Activated CD8-positive, alpha-beta memory T cell treated with anti-CD3 and anti-CD28 coated beads, Interleukin-2, amount 10 ng/mL, durations not matched to agents 7 days and 5 days (primary cell): ENCODE measurements at places on chromosomes 1 and 21. TPM values are rescaled to one million over a fixed set of nuclear protein-coding genes. Genes with fewer than 3 reads are reported as not detected.

DNA sequence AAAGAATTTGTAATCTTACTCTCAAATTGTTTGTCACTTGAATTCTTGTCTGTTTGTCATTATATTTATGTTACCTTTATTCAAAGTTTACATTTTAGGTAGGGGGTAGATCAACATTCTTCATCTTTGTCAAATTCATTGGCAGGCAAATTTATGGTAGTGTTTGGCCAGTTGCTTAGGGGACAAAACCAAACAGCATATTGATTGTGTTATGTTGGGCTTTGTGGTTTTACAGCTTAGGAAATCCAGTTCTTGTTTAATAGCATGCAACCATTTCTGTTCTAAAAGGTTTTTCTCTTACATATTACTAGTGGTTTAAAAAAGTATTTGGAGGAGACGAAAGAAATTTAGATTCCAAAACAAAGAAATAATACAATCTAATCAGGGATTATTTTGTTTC is 91.4 kb downstream of the HMCN1 start:
- DNase-seq: no peak
- H3K36me3 ChIP-seq: no peaks in the 10 kb centered on the region
- no peak overlapping the region for H3K4me3 ChIP-seq
- no peak overlapping the region for H3K27ac ChIP-seq
- H3K4me1 ChIP-seq: no peaks in the 10 kb centered on the region

GRCh38 chr1:154821083-154821482 is 49.0 kb downstream of the KCNN3 start:
- no peak for DNase-seq
- H3K27ac ChIP-seq: no peak overlapping the region
- peaks cover 4% of the 10 kb centered on the region for H3K27me3 ChIP-seq
- peaks cover 3% of the 10 kb centered on the region for H3K4me1 ChIP-seq

GRCh38 chr1:110107867-110108469 is 4.3 kb upstream of the UBL4B start:
- no peak overlapping the region for H3K4me3 ChIP-seq
- DNase-seq: no peak
- H3K36me3 ChIP-seq: no peaks in the 10 kb centered on the region
- peaks cover 28% of the 10 kb centered on the region for H3K27me3 ChIP-seq
- no peak overlapping the region for H3K27ac ChIP-seq

- no peaks in the 10 kb centered on the region for H3K4me1 ChIP-seq
- H3K4me3 ChIP-seq: no peak within 1 kb of the TSS
- no peak within 1 kb of the TSS for H3K27ac ChIP-seq
- H3K36me3 ChIP-seq: peaks cover 1% of the 10 kb centered on the region
- DNase-seq: peak; percentile 35
These were observed at the start of gene KRTAP10-1 for GRCh38 chr21:44539991-44540666. Gene KRTAP10-1 (minus strand): TSS chr21:44540195. CDS start chr21:44540150, 45 bp downstream.

- H3K27me3 ChIP-seq: no peaks in the 10 kb centered on the region
- H3K36me3 ChIP-seq: no peaks in the 10 kb centered on the region
- H3K4me1 ChIP-seq: peaks cover 6% of the 10 kb centered on the region
- DNase-seq: no peak
- H3K4me3 ChIP-seq: no peak overlapping the region
- no peak overlapping the region for H3K27ac ChIP-seq
These were observed 97.0 kb upstream of the CHODL start for GRCh38 chr21:18147678-18148077.

DNA sequence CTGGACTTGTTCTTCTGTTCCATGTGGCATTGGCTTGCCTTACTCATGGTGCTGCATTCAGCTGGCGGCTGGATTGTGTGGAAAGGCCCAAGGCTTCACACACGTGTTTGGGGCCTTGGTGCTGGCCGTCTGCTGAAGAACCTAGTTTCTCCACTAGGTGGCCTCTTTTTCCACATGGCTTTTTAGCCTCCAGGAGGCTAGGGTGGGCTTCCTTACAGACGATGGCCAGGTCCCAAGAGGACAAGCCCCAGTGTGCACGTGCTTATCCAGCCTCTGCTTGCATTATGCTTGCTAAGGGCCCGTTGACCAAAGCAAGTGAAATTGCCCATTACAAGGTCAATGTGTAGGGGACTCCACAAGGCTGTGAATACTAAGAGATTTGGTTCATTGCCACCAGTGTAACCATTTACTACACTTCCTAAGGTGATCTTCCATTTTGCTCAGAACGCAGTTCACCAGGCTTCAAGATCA is 47.5 kb upstream of the FOXO6 start:
- peaks cover 6% of the 10 kb centered on the region for H3K27me3 ChIP-seq
- peaks cover 2% of the 10 kb centered on the region for H3K4me1 ChIP-seq
- H3K4me3 ChIP-seq: no peak overlapping the region
- peak; percentile 44 for DNase-seq
- no peak overlapping the region for H3K27ac ChIP-seq

DNA sequence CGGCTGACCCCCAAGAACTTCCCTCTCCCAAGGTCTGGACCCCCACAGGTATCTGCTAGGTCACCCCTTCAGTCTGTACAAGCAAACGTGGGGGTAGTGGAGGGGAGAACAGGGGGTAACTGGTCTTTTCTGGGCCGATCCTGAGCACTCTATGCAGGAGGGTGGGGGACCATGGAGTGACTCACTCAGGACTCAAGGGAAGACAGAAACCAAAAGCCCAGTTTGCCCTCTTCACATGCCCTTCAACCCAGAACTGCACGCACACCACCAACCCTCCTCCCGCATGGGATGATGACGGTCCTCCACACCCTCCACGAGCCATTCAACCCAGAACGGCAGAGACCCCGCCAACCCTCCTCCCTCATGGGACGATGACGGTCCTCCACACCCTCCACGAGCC is 53.6 kb upstream of the GPR153 start:
- no peaks in the 10 kb centered on the region for H3K27me3 ChIP-seq
- no peak overlapping the region for H3K4me3 ChIP-seq

- DNase-seq: no peak
- no peaks in the 10 kb centered on the region for H3K27me3 ChIP-seq
- no peak overlapping the region for H3K27ac ChIP-seq
- no peaks in the 10 kb centered on the region for H3K36me3 ChIP-seq
- no peak overlapping the region for H3K4me3 ChIP-seq
These were observed 92.9 kb upstream of the TSPAN2 start for GRCh38 chr1:115182012-115182715.

- H3K27ac ChIP-seq: peak overlapping the region; percentile 100
- H3K4me1 ChIP-seq: peaks cover 63% of the 10 kb centered on the region
- no peaks in the 10 kb centered on the region for H3K27me3 ChIP-seq
- peak overlapping the region; percentile 77 for H3K4me3 ChIP-seq
- peak; percentile 98 for DNase-seq
These were observed 14.1 kb downstream of the HENMT1 start for GRCh38 chr1:108646648-108647269.

DNA sequence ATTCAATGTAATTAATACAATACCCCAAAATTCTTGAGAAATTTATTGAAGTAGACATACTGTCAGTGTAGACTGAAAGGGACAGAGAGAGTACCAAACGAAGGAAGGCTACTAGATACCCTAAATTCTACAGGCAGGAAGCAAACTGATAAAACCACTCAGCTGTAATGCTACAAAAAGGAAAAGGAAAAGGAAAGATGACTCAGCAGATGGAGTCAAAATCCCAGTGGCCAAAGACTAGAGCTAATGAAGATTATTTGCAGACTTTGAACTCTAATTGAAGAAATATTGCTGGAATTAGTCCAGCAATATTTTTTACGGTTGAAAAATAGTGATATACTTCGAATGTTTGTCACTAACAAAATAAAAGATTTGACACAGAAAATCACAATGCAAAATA is 671.9 kb downstream of the BRINP3 start:
- no peak overlapping the region for H3K4me3 ChIP-seq
- H3K27me3 ChIP-seq: no peaks in the 10 kb centered on the region
- H3K4me1 ChIP-seq: no peaks in the 10 kb centered on the region
- H3K27ac ChIP-seq: no peak overlapping the region

DNA sequence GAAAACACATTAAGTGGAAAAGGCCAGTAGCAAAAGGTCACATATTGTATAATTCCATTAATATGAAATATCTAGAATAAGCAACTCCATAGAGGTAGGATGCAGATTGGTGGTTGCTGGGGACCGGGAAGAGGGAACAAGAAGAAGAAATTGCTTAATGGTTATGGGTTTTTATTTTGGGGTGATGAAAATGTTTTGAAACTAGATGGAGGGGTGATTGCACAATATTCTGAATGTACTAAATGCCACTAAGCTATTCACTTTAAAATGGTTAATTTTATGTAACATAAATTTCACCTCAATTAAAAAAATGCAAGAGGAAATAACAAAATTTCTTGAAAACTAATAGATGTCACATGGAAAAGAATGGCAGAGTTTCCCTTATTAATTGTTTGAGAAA is 6.7 kb downstream of the KIAA0040 start:
- H3K27me3 ChIP-seq: no peaks in the 10 kb centered on the region
- no peak overlapping the region for H3K27ac ChIP-seq
- H3K36me3 ChIP-seq: peaks cover 76% of the 10 kb centered on the region
- DNase-seq: no peak
- peaks cover 69% of the 10 kb centered on the region for H3K4me1 ChIP-seq

GRCh38 chr1:154720328-154721297 is 112.6 kb upstream of the ADAR start:
- H3K4me1 ChIP-seq: peaks cover 14% of the 10 kb centered on the region
- DNase-seq: no peak
- H3K36me3 ChIP-seq: no peaks in the 10 kb centered on the region

GRCh38 chr1:154186177-154186576 is 5.7 kb downstream of the TPM3 start:
- no peak overlapping the region for H3K4me3 ChIP-seq
- peaks cover 12% of the 10 kb centered on the region for H3K36me3 ChIP-seq
- no peak overlapping the region for H3K27ac ChIP-seq
- peak; percentile 85 for DNase-seq

DNA sequence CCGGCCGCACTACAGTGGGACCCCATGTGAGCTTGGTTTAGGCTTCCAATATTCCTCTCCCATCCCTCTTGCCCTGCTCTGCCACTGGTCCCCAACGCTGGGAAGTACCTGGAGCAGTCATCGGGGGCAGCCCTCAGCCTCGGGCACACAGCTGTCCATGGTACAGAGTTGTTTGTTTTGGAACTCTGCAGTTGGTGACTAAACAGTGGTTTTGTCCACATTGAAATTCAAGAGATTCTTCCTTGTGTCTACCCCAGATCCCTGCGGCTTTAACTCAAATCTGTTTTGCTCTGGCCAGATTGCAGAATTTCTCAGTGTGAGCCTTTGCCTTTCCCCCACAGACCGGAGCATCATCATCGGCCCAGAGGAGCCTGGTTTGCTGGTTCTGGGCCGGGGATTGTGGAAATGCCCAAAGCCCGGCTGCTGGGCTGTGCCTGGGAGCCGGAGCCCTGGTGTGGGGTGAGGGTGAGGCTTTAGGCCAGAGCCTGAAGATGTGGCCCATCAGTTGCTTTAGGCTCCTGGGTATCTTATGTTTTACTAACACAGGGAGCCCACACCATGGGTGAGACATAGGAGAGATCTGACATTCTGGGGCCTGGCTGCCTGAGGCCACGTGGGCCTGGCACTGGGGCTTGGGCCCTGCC is 93.2 kb downstream of the ARHGEF10L start:
- no peak overlapping the region for H3K27ac ChIP-seq
- H3K4me3 ChIP-seq: no peak overlapping the region
- H3K4me1 ChIP-seq: no peaks in the 10 kb centered on the region
- H3K36me3 ChIP-seq: no peaks in the 10 kb centered on the region
- no peak for DNase-seq

DNA sequence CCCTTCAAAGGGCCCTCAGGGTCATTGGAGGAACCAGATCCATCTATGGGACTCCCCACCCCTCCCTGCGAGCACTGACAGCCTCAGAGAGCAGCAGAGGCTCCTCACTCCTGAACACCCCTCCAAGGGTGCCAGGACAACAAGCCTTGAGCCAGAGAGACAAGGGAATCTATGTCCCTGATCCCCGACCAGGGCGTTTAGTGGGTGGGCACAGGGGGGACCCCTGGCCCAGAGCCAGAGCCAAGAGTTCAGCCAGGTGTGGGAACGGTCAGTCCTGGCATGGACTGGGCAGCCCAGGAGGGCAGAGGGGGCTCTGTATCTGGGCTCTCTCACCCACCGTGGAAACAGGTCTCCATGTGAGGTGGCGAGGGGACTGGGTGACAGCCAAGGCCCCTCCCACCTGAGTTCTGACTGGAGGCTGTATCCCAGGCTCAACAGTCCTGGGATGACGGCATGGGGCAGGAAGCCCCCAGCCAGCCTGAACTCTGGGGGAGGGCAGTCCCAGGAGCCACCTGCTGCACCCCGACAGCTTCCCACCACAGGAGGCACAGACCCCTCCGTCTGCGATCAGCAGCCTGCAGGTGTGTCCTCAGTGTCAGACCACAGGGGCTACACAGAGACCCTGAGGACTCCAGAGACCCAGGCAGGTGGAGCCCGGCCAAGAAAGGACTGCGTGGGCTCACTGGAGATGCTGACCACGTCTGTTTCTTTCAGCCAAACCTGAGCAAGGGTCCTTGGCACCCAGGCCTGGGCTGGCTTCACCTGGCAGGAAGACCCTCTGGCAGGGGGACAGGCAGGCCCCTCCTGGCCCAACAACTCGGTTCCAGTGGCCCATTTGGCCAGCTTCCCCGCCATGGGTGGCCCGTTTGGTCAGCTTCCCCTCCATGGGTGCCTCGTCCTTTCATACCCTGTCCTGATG is 11.2 kb upstream of the SRARP start:
- H3K27me3 ChIP-seq: peaks cover 4% of the 10 kb centered on the region
- H3K36me3 ChIP-seq: no peaks in the 10 kb centered on the region
- no peak overlapping the region for H3K27ac ChIP-seq
- no peaks in the 10 kb centered on the region for H3K4me1 ChIP-seq

DNA sequence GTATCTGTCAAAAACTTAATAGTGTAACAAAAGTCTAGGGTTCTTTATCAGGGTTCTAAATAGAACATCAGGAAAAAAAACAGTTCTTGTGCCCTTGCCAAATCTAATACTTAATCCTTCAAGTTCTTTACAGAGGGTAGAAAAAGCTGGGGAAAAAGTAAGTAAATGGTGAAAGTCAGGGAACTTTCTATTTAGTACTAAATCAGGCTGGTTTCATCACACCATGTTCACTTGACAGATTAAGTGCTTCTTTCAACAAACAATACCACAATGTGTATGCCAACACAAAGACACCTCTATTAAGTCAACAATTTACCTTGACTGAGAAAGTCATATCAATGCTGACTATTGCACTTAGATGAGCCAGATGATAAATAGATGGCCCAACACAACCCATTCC is 9.7 kb downstream of the DBT start:
- no peak overlapping the region for H3K27ac ChIP-seq
- H3K4me1 ChIP-seq: peaks cover 3% of the 10 kb centered on the region
- H3K4me3 ChIP-seq: no peak overlapping the region
- H3K27me3 ChIP-seq: no peaks in the 10 kb centered on the region
- peaks cover 25% of the 10 kb centered on the region for H3K36me3 ChIP-seq
- no peak for DNase-seq

Gene MTARC2
- total RNA-seq: not detected

Gene LPAR3
- total RNA-seq: 0.37 TPM

Gene LCE6A
- total RNA-seq: not detected

Gene TOMM20
- total RNA-seq: 71.1 TPM

Gene L1TD1
- total RNA-seq: not detected

Gene SPTA1
- not detected for total RNA-seq

Gene TMEM269
- 0.12 TPM for total RNA-seq
